Aorta (tissue), 5 donors: ENCODE measurements at places on chromosomes 7 and 10. TPM values are rescaled to one million over a fixed set of nuclear protein-coding genes. Genes with fewer than 3 reads are reported as not detected.

The GBX1 gene
- not detected for total RNA-seq

DNA sequence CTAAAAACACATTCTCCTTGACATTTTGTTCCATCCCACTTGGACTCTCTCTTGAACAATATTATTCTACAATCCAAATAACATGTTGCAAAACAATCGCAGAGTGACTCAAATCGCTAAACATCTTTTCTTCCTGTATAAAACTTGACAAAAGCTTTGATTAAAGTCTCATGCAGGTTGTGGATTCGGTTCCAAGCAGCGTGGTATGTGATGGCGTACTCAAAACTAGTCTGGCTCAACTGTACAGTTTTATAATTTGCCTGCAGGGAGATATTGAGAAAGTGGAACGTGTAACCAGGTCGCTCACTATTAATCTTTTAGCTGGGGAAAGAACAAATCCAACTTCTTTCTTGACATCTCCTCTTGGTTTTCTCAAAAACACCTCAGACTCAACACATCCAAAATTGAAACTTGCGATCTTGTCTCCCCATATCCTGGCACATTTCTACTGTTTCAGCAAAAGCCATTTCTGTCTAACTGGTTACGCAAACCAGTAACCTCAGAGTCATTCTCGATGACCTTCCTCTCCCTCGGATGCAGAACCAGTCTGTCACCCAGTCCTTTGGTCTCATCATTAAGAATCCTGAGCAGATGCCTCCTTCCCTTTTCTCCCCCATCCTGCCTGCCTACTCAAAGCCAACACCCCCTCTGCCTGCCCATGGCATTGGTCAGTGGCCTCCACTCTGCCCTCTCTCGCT lies 100.1 kb downstream of the CACNB2 start:
- no peaks in the 10 kb centered on the region for H3K36me3 ChIP-seq
- no peak overlapping the region for H3K4me3 ChIP-seq
- H3K27me3 ChIP-seq, result no peaks in the 10 kb centered on the region
- H3K4me1 ChIP-seq, result peaks cover 4% of the 10 kb centered on the region
- no peak for DNase-seq

DNA sequence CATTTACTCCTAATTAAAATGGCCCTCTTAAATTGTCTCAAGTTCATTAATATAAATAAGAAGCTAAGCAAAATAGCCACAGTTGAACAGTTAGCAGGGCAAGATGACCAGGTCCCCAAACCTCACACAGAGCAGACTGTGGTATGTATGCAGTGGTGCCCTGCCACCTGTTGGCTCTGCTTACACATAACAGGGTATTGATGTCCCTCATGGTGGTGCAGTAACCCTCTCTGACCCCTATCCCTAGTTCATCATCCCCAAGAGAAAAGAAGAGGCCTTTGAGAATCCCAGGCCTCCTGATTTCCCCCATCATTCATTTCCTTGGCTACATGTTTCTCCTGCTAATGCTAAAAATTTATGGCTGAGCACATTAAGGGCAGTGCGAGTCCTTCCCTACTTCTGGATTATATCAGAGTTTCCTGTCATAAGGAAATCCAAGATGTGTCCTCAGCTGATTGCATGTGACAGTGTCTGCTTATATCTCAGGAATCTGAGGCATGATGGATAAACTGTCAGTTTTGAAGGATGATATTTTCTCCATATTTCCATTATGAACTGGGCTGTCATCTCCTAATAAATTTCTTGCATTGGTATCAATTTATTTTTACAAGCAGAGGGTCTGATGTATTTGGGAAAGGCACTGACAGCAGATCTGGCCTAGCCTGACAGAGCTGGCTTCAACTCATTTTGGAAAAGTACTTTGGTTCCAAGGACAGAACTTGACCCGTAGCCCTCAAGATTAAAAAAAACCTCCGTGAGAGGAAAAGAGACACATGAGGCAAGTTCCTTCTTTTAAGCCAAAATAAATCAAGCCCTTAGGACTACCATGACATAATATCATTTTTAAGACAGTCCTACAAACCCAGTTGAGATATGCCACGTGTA lies 880.6 kb downstream of the LRMDA start:
- no peak for DNase-seq
- H3K27ac ChIP-seq, result peak overlapping the region; percentile 74
- H3K4me3 ChIP-seq, result no peak overlapping the region
- H3K36me3 ChIP-seq, result no peaks in the 10 kb centered on the region

DNA sequence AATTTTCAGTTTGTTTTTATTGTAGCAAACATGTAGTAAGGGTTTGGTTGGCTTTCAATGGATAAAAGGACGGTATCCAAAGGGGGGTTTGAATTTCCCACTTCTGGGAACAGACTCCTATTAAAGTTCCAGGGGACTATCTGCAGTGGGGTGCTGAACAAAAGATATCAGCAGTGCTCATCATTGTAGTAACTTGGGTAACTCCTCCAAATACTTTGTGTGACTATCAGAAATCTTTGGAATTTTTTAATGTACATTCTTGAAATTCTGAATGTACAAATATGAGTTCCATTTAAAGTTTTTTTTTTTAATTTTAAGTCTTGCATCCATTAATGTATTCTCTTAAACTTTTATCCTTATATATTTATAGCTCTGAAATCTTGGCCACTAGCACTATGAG lies 42.1 kb downstream of the CYP51A1 start:
- peaks cover 7% of the 10 kb centered on the region for H3K36me3 ChIP-seq
- no peaks in the 10 kb centered on the region for H3K4me1 ChIP-seq
- H3K27ac ChIP-seq, result no peak overlapping the region

GRCh38 chr7:157506268-157506667 lies 169.5 kb downstream of the DNAJB6 start:
- H3K4me3 ChIP-seq, result no peak overlapping the region
- no peaks in the 10 kb centered on the region for H3K27me3 ChIP-seq
- no peak for DNase-seq
- H3K36me3 ChIP-seq, result no peaks in the 10 kb centered on the region
- no peaks in the 10 kb centered on the region for H3K4me1 ChIP-seq
